Fibroblast of the aortic adventitia (primary cell): ENCODE measurements at places on chromosomes 13 and 19. TPM values are rescaled to one million over a fixed set of nuclear protein-coding genes. Genes with fewer than 3 reads are reported as not detected.

GRCh38 chr19:1105008-1105872 lies 1.4 kb downstream of the GPX4 start:
- DNase-seq: peak; percentile 49

DNA sequence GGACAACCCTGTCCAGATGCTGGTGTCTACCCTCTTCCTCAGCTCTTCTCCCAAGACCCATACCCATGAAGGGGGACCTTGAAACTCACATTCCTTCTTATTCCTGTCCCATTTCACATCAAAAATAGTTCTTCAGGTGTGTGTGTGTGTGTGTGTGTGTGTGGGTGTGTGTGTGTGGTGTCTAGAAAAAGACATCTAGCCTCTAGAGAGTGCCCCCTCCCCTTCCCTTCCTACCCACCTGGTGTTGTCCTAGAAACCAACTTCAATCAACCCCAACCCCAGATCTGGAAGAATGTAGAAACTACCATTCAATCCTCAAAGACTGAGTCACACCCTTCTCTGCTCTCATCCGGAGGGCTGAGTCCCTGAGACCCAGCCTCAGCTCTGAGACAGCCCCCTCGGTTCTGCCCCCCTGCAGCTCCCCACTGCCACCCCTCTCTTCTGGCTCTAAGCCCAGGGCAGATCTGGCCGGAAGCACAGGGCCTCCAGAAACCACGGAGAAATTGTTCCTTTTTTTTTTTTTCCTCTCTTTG lies 3.5 kb downstream of the KCNN4 start:
- no peak for DNase-seq

- no peak for DNase-seq
These were observed 9.0 kb downstream of the ABHD8 start for GRCh38 chr19:17294051-17294891.

- DNase-seq: no peak
These were observed 2.5 kb downstream of the HAUS5 start for GRCh38 chr19:35615036-35615435.

- peak; percentile 64 for DNase-seq
These were observed 7.0 kb downstream of the PRSS57 start for GRCh38 chr19:688214-688613.

DNA sequence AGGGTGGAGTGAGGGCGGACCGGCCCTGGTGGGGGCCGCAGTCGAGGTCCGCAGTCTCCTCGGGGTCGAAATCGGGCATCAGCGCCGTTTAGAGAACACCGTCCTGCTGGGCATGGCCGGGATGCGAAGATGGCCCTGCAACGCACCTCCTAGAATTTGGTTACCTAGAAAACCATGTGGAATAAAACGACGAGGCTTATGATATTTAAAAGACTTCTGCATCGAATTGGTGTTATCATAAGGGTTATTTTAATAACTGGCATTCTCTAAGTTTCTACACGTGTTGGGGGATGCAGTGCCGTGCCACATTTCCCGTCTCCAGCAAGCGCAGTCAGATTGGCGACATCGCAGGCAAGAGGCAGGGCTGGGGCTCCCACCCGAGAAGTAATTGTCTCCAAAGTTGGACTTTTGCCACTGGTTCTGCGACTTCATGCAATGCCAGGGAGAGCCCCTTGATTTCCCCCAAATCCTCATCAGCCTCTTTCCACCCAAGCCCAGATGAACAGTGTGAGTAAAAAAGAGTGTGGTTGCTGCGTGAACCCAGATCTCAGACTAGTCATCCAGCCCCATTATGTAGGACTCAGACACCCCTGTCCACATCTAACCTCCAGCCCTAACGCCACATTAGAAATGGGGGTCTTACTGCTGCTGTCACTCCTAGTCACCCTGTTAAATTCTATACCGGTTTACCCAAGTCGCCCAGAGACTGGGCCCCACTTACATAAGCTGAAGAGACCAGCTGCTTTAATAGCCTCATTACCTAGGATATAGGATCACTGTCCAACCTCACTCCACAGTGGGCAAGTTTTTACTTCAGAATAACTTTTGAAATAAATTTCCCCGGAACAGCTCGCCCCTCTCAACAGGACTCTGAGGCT lies 571 bp upstream of the DHRS12 start:
- DNase-seq: no peak

DNA sequence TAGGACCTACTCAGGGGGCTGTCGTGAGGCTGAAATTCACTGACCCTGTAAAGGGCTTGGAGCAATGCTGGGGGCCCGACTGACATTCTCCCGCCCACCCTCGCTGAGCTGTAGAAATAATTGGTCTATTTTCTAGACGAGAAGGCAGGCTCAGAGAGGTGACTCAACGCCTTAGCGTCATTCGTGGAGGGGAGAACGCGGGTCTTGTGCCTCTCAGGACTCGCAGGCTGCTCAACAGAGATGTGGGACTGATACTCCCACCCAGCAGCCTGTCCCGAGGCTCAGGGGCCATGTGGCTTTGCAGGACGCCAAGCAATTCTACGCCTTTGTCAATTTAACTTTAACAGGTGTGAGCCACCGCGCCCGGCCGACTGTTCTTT lies 23.6 kb upstream of the ASPDH start:
- DNase-seq: no peak

- DNase-seq: no peak
These were observed 1.1 kb upstream of the ZNF845 start for GRCh38 chr19:53332484-53332883.

GRCh38 chr19:38888876-38889275 lies 10.5 kb downstream of the SIRT2 start:
- no peak for DNase-seq

GRCh38 chr19:55046975-55047622 lies 9.0 kb upstream of the GP6 start:
- no peak for DNase-seq

- DNase-seq: peak; percentile 75
These were observed 469.8 kb downstream of the DCT start for GRCh38 chr13:94009701-94010100.

- no peak for DNase-seq
These were observed 21.4 kb upstream of the UPF3A start for GRCh38 chr13:114259974-114260373.

DNA sequence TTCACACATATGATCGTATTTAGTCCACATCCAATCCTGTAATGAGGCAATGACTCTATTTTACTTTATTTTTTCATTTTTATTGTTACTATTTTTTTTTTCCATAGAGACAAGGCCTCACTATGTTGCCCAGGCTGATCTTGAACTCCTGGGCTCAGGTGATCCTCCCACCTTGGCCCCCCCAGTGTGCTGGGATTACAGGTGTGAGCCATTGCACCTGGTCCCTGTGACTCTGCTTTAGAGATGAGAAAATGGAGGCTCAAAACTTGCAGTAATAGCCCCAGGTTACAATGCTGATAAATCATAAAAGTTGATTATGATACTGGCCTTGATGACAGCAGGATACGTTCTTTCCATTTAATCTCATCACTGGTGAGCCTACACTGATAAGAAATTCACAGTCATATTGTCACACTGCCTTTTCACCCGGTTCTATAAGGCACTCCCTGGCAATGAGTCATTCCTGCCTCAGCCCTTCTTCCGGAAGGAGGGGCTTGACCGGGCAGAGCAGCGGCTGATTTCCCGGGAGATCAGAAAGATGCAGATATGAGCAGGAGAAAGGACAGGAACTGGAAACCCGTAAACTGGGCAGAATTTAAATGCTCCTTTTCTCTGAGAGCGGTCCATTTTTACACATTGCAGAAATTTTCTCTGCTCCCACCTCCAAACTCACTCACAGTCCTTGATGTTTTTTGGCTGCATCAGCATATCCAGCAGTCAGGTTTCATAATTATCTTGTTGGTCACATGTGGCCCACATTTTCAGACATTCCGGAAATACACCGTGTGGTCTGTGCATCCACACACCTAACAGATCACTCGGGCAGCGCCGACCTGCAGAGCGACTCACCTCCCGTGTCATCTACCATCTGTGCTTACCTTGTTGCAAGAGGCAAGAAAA lies 616.4 kb downstream of the EFNB2 start:
- peak; percentile 12 for DNase-seq

GRCh38 chr19:30102239-30102638 lies 160.2 kb downstream of the URI1 start:
- DNase-seq: no peak

GRCh38 chr13:27923794-27924528 lies 4.2 kb downstream of the PDX1 start:
- no peak for DNase-seq

DNA sequence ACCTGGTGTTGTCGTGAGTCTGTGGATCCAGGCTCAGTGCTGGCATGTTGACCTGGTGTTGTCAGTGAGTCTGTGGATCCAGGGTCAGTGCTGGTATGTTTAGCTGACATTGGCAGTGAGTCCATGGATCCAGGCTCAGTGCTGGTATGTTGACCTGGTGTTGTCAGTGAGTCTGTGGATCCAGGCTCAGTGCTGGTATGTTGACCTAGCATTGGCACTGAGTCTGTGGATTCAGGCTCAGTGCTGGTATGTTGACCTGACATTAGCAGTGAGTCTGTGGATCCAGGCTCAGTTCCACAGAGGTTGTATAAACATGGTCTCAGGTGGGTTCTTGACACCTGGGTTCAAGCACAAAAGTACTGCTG lies 16.8 kb upstream of the PDCD2L start:
- no peak for DNase-seq

- no peak for DNase-seq
These were observed 385.8 kb downstream of the KLF12 start for GRCh38 chr13:73748404-73748803.

GRCh38 chr19:5393088-5393487 lies 52.5 kb upstream of the PTPRS start:
- DNase-seq: no peak

- no peak for DNase-seq
These were observed 35.5 kb upstream of the ZNF254 start for GRCh38 chr19:24051516-24051915.

- peak; percentile 95 for DNase-seq
These were observed 128.6 kb downstream of the USP12 start for GRCh38 chr13:27043013-27043412.

- DNase-seq: peak; percentile 75
These were observed 913 bp upstream of the ELAVL3 start for GRCh38 chr19:11481534-11482383.

GRCh38 chr19:15885919-15886318 lies 12.0 kb downstream of the CYP4F2 start:
- DNase-seq: no peak

DNA sequence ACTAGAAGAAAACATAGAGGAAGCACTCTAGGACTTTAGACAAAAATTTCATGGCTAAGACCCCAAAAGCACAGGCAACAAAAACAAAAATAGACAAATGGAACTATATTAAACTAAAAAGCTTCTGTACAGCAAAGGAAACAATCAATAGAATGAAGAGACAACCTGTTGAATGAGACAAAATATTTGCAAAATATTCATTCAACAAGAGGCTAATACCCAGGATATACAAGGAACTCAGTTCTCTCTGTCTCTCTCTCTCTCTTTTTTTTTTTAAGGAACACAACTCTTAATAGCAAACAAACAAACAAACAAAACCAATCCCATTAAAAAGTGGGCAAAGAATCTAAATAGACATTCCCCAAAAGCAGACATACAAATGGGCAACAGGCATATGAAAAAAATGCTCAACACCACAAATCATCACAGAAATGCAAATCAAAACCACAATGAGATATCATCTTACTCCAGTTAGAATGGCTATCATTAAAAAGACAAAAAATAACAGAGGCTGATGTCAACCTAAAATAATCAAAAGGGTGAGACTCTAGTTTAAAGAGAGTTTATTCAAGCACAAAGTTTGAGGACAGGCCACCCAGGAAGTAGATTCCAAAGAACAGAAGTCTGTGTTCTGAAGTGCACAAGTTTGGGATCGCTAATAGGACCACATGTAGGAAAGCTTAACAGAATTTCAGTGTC lies 27.1 kb upstream of the SLC7A9 start:
- no peak for DNase-seq

GRCh38 chr13:43244481-43244880 lies 221.1 kb downstream of the DNAJC15 start:
- DNase-seq: no peak

- no peak for DNase-seq
These were observed 331.8 kb upstream of the KLF12 start for GRCh38 chr13:74466020-74466419.

GRCh38 chr19:30341611-30342201 lies 30.5 kb upstream of the ZNF536 start:
- DNase-seq: no peak

GRCh38 chr19:30897034-30897433 lies 452.2 kb downstream of the TSHZ3 start:
- DNase-seq: no peak

DNA sequence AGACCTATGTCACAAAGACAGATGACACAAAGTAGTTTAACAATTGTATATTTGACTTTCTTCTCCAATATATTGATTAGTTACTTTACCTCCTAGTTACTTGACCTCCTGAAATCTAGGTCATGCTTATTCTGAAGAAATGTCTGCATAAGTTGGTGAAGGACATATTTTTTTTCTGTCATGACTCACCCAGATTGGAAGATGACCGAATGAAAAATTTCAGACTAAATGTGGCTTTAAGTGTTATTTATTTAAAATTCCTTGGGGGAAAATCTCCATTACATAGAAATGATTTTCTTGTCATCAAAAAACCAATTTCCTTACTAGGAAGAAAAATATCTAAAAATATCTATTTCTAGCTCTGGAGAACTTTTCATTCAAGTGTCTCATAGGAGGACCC lies 217.1 kb downstream of the POSTN start:
- no peak for DNase-seq

GRCh38 chr13:106911627-106912026 lies 343.7 kb upstream of the ARGLU1 start:
- no peak for DNase-seq

DNA sequence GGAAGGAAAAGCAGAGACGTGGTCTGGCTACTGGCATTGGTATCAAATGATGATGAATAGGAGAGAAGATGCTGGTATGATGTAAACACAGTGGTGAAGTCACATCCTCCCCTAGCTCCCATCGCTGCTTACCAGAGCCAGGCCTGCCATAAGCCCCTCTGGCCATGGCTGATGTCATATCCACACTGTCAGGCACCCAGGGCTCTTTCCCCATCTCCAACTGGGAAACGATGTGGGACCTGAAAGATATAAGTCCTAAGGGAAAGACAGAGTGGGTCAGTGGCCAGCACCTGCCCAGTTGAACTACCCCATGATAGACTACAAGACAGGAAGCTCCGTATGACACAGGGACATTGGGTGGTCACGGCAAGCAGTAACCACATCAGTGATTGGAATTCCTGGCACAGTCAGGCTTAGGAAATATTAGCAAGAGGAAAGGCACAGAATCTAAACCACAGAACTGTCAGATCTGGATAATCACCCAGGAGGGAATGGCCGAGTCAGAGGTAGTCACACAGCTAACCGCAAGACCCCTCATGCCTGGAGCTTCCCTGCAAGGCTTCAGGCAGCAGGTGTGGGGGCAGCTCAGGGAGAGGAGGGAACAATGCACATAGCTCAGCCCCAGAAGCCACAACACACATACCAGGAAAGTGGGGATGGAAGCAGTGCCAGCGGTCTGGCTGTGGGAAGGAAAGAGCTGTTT lies 3.8 kb downstream of the ZNF792 start:
- peak; percentile 35 for DNase-seq

Gene LCP1
- 0.25 and 0.99 TPM in 2 replicates for total RNA-seq

Gene ZNF492
- 0.45 TPM in 1 of 2 replicates, not detected in the other for total RNA-seq

Gene ADAMTSL5
- 1.2 and 4.2 TPM in 2 replicates for total RNA-seq

Gene NLRP4
- total RNA-seq: not detected in 2 replicates

Gene PTH2
- not detected in 2 replicates for total RNA-seq

Gene SIAH3
- total RNA-seq: not detected in 2 replicates

Gene RETN
- total RNA-seq: not detected in 2 replicates

Gene FSD1
- total RNA-seq: 6.3 and 7.5 TPM in 2 replicates

Gene OR10H1
- total RNA-seq: not detected in 2 replicates

Gene GJA3
- 0.82 and 0.90 TPM in 2 replicates for total RNA-seq

Gene ZNF625
- total RNA-seq: 7.2 and 18.6 TPM in 2 replicates

Gene LPAR2
- 0.33 and 1.1 TPM in 2 replicates for total RNA-seq

Gene TUBB4A
- total RNA-seq: 0.41 TPM in 1 of 2 replicates, not detected in the other

Gene KLK15
- not detected in 2 replicates for total RNA-seq

Gene NCCRP1
- not detected in 2 replicates for total RNA-seq

Gene MPND
- 5.4 and 13.2 TPM in 2 replicates for total RNA-seq

Gene LIN7B
- 2.2 and 3.7 TPM in 2 replicates for total RNA-seq
